ENCODE measurements at places on chromosomes 5 and 9.

GRCh38 chr9:85425153-85425611 lies 316.6 kb downstream of the AGTPBP1 start:
- DNase-seq, result peak; percentile 15

DNA sequence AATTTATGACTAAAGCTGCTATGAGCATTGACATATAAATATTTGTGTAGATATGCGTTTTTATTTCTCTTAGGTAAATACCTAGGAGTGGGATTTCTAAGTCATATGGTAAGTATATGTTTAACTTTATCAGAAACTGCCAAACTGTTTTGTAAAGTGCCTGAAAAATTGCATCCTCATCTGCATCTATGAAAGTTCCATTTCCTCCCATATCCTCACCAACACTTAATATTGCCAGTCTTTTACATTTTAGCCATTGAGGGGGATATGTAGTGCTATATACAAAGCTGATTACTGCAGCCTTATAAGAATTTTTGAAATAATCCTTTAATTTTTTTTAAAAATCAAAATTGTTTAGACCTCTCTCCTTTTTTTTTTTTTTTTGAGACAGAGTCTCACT lies 123.1 kb upstream of the SPRY4 start:
- DNase-seq, result no peak

DNA sequence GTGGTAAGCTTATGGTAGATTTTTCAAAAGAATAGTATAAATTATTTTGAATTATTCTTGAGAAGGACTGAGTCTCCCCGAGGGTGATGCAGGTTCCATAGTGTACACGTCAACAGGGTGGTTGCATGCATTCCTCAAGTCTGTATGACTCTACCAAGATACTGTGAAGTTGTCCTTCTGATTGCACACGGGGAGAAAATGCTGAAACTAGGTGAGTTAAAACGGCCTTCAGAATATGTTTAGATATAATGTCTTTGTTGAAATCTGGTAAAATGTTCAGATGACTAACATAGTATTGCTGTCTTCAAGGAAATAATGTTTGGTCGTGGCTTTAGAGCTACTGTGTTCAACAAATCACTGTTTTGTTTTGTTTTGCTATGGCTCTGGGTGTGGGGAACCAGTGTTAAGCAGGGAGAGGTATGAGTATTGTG lies 22.4 kb upstream of the TNFAIP8 start:
- DNase-seq, result no peak

DNA sequence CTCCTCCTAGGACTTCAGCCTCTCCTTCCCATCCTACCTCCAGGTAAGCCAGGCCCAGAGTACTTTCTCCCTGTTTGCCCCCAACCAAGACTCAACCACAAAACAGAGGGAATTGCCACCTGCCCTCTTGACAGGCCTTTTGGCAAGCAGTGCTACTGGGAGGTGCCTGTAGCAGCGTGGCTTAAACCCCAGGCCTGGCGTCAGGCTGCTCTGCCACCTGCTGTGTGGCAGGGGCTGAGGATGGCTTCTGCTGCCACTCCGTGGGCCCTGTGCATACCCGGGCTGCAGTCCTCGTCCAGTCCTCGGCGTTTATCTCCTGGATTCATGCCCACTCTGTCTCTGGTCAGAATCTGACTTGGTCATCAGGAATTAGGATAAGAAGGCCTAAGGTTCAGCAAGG lies 163.1 kb downstream of the PAX5 start:
- no peak for DNase-seq

- no peak for DNase-seq
Observed at GRCh38 chr9:128626181-128626580, 30.5 kb downstream of the DYNC2I2 start.

- DNase-seq, result no peak
Observed at GRCh38 chr5:85108471-85108870, 723.8 kb upstream of the EDIL3 start.

GRCh38 chr9:97307091-97307490 lies 368 bp upstream of the CCDC180 start:
- no peak for DNase-seq

DNA sequence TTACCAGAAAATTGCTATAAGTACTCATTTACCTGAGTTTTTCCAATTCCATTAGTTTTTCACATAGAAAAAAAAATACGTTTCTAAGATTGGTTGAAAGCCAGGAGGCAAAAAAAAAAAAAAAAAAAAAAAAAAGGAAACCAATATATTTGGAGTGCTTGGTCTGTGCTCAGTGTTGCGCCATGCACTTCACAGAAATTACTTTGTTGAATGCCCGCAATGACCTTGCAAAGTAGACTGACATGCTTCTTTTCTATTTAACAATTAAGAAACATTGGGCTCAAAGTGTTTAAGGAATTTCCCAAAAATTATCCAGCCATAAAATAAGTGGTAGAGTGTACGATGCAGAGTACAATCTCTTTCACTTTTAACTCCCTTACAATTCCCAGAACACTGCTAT lies 65.2 kb upstream of the PAPPA start:
- no peak for DNase-seq

DNA sequence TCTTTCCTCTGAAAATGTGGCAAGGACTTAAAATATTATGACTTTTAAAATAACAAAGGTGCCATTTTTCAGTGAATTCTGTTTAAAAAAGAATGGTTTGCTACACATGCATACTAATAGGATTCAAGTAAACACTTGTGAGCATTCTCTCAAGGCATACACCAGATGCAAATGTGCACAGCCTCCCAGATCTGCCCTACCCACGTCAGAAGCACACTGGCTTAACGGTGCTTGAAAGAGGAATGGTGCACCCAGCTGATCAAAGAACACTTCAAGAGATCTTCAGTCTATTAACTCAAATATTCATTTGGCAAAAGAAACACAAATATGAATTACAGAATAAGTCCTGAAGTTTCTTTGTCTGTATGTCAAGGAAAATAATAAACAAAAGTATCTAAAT lies 15.8 kb downstream of the GABRB2 start:
- no peak for DNase-seq

DNA sequence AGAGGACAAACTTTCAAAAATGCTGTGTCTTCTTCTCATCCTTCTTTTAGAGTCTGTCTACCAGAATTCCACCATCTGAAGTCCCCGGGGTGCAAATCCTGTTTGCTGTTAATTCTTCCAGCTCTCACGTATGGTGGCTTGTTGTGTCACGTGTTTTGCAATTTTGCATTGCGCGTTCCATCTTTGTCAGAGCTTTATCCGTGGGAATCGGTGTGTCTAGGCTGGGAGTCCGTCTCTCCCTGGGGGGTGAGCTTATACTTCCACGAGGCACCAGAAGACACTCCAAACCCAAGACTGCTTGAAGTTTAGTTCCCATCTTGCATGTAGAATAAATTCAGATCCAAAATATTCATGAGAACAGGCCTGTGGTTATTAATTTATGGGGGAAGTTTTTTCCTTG lies 6.1 kb upstream of the FIBCD1 start:
- no peak for DNase-seq

DNA sequence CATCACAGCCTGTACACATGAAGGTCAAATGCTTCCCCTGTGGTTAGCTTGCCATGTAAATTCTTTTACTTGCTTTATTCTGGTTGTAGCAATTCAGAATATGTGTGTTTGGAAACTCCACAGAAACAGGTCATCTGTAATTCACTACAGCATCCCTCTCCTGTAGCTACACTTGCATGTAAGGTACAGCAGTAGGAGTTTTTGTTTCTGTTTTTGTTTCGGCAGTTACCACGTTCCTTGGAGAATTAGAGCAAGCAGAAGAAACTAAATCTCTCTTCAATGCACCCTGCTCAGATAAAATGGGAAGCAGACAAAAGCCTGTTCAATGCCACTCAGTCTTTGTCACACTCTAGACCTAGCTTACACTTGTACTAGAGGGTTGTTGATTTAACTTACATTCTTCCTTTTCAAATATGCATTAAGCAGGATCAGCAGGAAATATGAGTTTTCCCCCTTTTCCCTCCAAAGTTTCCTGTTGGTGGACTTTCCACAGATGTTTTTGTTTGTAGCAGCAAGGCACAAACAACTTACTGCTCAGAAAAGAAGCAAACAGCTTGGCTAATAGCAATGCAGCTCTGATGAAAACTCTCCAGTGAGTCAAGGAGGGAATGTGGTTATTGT lies 80.9 kb downstream of the YIPF5 start:
- no peak for DNase-seq

DNA sequence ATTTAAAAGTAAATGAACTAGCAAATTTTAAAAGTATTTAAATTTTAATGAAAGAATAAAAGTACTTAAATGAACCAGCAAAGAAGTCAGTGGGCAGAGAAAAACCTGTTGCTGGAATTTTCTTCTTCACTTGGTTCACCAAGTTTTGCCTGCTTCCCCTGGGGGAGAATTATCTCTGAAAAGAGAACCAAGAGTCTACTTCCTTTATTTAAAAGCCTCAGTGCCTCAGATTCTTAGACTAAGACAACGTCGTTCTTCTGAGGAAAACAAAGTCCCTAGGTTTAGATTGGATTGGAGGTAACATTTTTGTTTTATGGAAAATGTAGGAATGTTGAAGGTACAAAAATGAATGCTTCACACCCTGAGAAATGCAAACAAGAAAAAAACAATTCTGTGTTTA lies 7.4 kb upstream of the KLF4 start:
- DNase-seq, result no peak

GRCh38 chr5:127562252-127562651 lies 44.8 kb downstream of the PRRC1 start:
- DNase-seq, result no peak

- no peak for DNase-seq
Observed at GRCh38 chr5:178487911-178488600, 102.1 kb downstream of the COL23A1 start.

DNA sequence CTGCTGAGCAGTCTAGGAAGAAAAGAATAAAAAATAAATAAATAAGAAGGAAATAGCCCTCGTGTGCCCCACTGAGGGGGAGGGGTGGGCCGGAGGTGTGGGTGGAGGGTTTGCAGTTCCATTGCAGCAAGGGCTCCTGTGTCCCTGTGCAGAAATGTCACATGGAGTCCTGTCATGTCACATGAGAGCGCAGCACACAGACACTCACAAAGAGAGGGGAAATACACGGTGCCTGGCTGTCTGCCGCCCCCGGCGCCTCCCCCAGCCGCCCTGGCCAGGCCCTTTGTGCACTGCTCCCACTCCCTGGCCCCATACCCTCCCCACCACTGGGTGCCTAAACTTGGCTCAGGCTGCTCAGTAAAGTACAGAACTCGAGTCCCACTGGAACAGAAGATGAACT lies 55.6 kb upstream of the SPTLC1 start:
- no peak for DNase-seq

DNA sequence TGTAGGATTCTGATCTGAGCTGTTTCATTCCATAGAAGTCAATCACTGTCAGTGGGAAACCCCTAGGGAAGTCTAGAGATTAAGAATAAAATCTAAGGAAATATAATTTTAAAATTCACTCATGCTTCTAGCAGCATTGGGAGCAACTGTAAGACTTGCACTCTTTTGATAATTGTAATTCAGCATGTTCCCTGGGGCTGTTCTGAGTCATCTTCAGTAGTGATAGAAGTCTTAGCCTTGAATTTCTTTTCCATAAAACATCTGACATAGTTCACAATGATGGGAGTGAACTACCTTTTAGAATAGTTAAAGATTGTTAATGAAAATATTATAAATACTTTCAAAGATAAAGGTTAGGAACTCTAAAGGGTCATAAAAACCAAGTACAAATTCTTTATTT lies 935.8 kb downstream of the DTWD2 start:
- no peak for DNase-seq

DNA sequence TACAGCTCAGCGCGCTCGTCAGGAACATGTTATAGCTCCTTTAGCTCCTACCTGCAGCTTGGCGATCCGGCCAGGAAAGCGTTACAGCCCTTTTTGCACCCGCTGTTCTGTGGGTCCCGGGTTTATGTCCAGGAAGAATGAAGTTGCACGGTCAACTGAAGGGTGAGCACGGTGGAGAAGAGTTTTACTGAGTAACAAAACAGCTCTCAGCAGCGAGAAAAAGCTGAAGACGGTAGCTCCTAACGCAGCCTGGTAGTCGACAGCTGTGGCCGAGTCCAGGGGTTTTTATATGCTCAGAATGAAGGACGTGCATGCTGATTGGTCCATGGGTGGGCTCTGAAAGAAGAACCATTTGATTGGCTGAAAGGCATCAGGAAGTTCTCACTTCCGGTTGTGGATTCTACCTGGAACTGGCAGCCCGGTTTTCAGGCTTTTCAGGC lies 1830.1 kb upstream of the NUDT12 start:
- DNase-seq, result no peak

DNA sequence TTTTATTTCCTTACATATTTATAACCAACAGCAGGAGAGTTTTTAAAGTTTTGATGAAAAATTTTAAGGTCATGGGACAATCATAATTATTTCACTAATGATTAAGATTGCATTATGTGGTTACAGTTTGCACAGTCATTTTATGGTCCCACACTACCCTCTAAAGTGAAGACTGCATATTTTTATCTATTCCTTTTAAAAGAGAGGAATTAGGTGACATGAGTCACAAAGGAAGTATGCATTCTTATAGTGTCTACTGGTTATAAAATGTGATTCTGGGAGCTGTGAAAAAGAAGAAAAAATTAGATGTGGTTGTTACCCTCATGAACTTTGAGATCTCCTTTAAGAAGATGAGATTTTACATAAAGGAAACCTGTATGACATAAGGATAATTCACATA lies 87.9 kb upstream of the GRIA1 start:
- DNase-seq, result no peak

GRCh38 chr5:171323806-171324632 lies 15.0 kb downstream of the TLX3 start:
- no peak for DNase-seq

- DNase-seq, result no peak
Observed at GRCh38 chr5:53478411-53479044, 1.9 kb upstream of the FST start.

DNA sequence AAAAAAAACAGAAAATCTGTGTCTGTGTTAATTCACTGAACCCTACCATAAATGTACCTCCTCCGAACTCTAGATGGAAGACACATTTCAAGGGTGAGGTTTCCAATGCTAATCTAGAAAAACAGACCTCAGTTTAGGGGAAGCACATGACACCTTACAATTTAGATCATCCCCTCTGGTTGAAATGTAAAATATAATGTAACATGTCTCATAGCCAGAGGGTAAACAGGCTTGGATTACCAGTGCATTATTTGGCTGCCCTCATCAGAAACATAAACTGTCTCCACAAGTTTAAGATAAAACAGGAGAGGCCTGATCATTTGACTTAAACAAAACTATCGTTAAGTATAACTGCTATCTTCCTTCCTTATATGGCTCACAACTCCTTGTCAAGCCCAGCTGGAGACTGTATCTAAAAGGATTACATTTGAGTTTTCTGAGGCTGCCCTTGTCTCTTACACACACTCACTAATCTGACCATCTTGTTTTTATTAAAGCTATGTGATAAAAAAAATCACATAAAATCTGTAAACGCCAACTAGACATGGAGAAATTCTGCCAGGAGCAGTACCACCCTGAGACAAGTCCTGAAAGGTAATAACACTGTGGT lies 105.7 kb downstream of the LURAP1L start:
- DNase-seq, result no peak

- peak; percentile 39 for DNase-seq
Observed at GRCh38 chr5:35672995-35673394, 55.3 kb downstream of the SPEF2 start.

DNA sequence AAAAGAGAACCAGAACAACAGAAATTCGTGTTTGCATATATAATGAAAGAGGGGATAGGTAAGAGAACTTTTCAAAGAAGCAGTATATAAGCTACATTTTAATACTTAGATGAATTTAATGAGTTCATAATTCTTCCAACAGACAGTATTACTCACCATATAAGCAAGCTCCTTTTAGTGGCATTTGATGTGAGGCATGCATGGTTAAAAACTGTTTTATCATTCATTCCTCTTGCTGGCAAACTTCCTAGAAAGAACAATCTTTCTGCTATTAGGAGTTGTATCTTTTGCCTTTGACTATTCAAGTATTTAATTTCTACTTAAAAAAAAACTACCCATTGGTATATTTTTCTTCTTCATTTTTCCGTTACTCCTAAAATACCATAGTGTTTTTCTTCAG lies 65.7 kb upstream of the EIF4EBP3 start:
- no peak for DNase-seq
